ENCODE measurements at places on chromosomes 5 and 9.

- DNase-seq: no peak
These were observed 106.6 kb upstream of the NMUR2 start for GRCh38 chr5:152511531-152512132.

- DNase-seq: no peak
These were observed 503.8 kb upstream of the ADAMTS16 start for GRCh38 chr5:4636378-4636777.

- DNase-seq: no peak
These were observed 103.7 kb downstream of the ARL15 start for GRCh38 chr5:54206580-54207229.

DNA sequence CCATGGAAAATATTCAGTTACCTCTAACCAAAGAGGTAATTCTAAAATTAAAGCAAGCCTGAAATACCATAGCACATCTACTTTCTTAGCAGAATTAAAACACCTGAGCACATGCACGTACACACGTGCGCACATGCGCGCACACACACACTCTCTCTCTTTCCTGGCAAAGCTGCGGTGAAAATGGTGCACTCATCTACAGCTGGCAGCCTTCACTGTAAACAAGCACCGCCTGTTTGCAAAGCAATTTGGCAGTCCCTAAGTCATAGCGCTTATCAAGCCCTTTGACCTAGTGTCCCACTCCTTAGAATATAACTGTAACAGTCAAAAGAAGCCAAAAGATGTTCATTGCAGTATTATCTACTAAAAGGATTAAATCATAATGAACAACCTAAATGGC lies 278.7 kb downstream of the DENND1A start:
- no peak for DNase-seq

- no peak for DNase-seq
These were observed 138.6 kb upstream of the RASA1 start for GRCh38 chr5:87129046-87129445.

GRCh38 chr5:21844960-21845359 lies 1008.2 kb downstream of the CDH12 start:
- no peak for DNase-seq

DNA sequence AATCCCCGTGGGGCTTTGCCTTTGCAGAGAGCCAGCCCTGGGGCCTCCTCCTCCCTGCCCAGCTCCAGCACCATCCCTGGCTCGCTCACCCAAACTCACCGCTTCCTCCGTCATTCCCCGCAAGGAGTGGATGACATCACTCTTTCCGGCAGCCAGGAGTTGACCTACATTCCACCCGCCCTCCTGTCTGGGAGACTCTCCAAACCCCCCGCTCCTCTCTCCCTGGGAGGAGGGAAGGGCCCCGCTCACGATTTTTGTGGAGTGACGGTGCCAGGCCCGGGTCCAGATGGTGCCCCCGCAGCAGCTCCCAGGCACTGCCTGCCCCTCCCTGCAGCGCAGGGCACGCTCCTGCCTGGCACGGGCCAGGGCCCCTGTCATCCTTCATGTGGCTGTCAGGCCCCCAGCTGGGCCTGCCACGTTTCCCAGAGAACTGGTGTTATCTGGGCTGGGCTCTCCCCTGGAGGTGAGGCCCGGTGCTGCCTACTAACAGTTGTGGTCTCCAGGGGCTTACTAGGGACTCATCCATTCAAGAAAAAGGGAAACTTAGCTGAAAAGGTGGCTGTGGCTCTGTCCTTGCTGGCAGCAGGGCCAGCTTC lies 52.3 kb downstream of the NTNG2 start:
- DNase-seq: no peak

GRCh38 chr5:119220576-119221197 lies 135.1 kb upstream of the TNFAIP8 start:
- no peak for DNase-seq

- no peak for DNase-seq
These were observed 900.0 kb upstream of the CDH10 start for GRCh38 chr5:25544652-25545249.

- no peak for DNase-seq
These were observed 230.3 kb downstream of the PAPPA start for GRCh38 chr9:116383936-116384335.

GRCh38 chr9:85401998-85402397 lies 339.8 kb downstream of the AGTPBP1 start:
- DNase-seq: no peak

GRCh38 chr5:157245476-157245875 lies 20.4 kb upstream of the CYFIP2 start:
- DNase-seq: no peak

GRCh38 chr5:139804800-139805397 lies 9.3 kb downstream of the PSD2 start:
- no peak for DNase-seq

DNA sequence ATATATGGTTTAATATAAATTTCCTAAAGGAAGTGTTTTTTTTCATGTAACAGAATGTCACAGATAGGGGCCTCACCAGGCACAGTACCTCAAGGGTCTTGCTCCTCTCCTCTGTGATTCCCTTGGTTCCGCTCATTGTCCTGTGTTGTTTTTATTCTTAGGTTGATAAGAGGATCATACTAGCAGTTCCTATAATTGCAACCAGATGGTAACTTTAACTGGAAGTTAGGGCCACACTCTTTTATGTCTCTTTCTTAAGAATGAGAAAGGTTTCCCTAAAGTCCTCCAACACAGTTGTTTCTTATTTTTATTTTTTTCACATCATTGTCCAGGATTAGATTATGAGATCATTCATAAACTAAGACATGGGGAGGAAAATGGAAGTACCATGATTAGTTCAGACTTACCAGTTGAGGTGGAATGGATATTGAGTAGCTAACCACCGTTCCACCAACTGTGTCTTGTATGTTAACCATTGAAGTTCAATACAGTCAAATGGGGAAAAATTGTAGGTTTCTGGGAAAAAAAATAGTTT lies 41.1 kb downstream of the FAM174A start:
- peak; percentile 16 for DNase-seq

DNA sequence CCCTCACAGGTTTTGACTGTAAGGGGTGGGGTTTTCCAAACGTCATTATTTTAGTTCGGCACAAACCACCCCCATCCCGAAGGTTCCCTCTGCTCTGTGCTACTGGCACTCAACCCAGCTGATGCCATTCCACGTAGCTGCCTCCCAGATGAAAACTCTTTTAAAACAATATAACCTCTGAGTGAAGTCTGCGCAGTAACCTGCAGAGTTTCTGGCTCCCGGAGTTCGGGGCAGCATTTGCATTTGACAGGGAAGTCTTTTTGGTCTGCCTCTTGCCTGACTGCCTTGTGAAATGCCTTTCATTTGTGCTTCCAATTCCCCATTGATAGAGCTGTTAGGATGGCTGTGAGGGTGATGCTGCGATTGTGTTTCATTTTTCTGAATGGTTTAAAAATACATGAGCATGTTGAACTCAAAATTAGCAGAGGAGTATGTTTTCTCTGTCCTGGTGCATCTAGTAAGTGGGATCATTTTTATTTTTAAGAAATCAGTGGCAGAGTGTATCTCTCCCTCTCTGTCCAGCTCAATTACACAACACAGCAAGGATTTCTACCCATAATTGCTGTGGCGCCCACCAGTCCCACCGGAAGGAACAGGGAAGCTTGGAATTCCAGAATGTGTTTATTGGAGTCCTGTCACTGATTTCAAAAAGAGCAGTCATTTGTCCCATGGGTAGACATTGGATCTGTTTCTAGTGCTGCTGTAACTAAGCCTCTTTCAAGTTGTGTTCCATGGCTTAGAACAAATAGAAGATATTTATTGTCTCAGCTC lies 24.8 kb downstream of the ADCY2 start:
- DNase-seq: no peak

DNA sequence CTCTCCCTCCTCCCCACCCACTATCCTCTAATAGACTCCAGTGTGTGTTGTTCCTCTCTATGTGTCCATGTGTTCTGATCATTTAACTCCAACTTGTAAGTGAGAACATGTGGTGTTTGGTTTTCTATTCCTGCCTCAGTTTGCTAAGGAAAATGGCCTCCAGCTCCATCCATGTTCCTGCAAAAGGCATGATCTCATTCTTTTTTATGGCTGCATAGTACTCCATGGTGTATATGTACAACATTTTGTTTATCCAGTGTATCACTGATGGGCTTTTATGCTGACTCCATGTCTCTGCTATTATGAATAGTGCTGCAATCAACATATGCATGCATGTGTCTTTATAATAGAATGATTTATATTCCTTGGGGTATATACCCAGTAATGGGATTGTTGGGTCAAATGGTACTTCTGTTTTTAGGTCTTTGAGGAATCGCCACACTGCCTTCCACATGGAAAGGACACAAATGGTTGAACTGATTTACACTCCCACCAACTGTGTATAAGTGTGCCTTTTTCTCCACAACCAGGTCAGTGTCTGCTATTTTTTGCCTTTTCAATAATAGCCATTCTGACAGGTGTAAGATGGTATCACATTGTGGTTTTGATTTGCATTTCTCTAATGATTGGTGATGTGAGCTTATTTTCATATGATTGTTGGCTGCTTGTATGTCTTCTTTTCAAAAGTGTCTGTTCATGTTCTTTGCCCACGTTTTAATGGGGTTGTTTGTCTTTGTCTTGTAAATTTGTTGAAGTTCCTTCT lies 96.5 kb upstream of the DAB2 start:
- DNase-seq: no peak

- no peak for DNase-seq
These were observed 28.8 kb upstream of the ISOC1 start for GRCh38 chr5:129065721-129066120.

- DNase-seq: no peak
These were observed 18.7 kb upstream of the EEIG1 start for GRCh38 chr9:127999461-127999860.

DNA sequence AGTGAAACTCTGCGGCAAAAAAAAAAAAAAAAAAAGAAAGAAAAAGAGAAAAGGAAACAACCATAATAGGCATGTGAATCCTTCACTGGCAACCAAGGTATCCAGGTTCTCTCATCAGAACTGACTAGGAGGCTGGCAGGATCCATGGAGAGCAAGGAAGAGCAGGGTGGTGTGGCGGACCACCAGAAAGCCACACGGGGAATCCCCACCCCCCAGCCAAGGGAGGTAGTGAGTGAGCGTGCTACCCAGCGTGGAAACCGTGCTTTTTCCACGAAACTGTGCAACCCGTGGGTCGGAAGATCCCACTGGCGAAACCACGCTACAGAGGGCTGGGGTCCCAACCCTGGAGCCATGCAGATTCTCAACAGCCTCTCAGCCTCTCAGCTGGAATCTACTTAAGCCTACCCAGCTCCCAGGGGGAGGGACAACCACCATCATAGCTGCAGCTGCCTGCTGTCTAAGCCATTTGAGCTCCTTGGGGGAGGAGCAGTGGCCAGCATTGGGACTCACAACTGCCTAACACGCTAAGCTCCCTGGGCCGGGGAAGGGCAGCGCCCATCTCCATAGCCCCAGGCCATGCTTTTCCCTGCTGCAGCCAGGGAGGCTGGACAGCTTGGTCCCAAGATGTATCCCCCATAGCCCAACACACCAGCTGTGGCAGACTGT lies 91.6 kb downstream of the PRELID2 start:
- DNase-seq: no peak

DNA sequence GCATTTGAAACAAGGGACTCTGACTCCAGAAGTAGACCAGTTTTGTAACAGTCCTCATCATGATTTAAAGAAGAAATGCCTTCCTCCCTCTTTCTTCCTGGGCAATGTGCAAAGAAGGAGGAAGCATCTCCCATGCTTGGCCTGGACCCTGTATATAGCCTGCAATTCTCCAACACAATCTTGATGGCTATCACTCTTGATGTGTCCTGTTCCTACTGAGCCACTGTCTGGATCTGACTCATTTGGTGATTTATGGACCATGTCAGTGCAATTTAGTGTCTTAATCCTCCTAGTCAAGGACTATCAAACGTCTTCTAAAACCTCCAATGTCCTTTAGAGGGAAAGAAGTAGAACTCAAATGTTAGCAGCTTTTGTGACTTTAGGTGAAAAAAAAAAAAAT lies 697.3 kb downstream of the TLR4 start:
- DNase-seq: no peak

GRCh38 chr5:87393331-87393730 lies 19.4 kb downstream of the CCNH start:
- no peak for DNase-seq

DNA sequence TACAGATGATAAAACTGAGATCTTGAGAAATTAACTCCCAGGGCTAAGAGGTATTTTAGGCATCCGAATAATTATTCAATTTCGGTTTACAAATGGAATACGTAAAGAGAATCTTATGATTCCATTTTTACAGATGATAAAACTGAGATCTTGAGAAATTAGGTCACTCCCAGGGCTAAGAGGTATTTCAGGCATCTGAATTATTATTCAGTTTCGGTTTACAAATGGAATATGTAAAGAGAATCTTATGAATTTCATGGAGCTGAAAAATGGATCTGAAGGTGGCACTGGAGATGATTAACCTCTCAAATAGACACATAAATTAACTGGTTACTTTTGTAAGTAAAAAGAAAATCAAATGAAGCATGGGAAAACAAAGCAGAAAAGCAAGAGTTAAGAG lies 44.2 kb downstream of the FGF1 start:
- DNase-seq: no peak

DNA sequence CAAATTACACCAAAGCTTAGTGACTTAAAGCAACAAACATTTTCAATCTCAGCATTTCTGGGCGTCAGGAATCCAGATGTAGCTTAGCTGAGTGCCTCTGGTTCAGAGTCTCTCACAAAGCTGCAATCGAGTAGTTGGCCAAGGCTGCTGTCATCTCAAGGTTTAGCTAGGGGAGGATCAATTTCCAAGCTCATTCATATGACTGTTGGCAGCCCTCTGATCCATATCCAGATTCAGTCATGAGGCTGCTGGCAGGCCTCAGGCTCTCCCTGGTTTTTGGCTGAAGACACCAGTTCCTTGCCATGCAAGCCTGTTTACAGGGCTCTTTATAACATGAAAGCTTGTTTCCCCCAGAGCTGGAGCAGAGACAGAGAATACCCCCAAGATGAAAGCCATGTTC lies 419.5 kb upstream of the TLE4 start:
- DNase-seq: no peak

- DNase-seq: no peak
These were observed 51.6 kb downstream of the AHRR start for GRCh38 chr5:372996-373709.

DNA sequence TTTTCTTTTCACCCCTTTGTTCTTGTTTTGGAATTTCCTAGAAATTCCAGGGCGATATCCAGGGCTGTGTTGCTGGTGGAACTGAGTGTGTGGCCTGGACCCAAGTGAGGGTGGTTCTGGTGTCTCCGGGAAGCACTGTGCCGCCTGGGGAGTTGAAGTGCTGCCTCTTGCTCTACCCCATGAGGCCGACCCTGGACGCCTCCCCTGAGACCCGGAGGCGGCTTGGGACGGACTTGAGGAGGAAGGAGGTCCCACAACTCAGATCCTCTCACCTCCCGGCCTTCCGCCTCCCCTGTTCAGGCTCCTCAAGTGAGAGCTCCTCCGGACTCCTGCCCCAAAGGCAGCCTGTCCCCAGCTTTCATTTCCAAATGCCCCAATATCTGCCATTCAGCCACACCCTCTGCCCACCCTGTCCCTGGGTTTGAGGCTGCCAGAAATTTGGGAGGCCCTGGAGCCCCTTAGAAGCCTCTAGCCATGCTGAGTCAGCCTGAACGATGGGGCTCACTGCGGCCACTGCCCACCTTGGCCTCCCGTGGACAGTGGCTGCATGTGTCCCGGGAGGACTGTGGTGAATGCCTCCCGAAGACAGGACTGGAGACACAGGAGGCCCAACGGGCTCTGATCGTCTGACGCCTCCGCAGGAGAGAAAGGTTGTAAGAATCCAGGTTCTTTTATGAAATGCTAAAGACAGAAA lies 42.6 kb upstream of the SLC6A19 start:
- DNase-seq: no peak

Data from SK-N-MC (cell line).